ENCODE measurements at places on chromosomes 5 and 9. TPM values are rescaled to one million over a fixed set of nuclear protein-coding genes. Genes with fewer than 3 reads are reported as not detected.

The CD14 gene
- 1.8 TPM for total RNA-seq

The MYO10 gene
- total RNA-seq, result not detected

The ARL14EPL gene
- not detected for total RNA-seq

The PCDHA11 gene
- not detected for total RNA-seq

The UBE2QL1 gene
- 1.6 TPM for total RNA-seq

The PLPP7 gene
- 2.9 TPM for total RNA-seq

The SCAMP1 gene
- 25.4 TPM for total RNA-seq

The ADGRD2 gene
- not detected for total RNA-seq

The ITGA1 gene
- total RNA-seq, result 0.05 TPM

The LCN2 gene
- total RNA-seq, result not detected

The ECSCR gene
- total RNA-seq, result not detected

The KCTD16 gene
- not detected for total RNA-seq

The SLCO6A1 gene
- not detected for total RNA-seq

The RNF208 gene
- 1.4 TPM for total RNA-seq

The TAF11L10 gene
- not detected for total RNA-seq

The TNFSF8 gene
- total RNA-seq, result 1.9 TPM

The PHF24 gene
- not detected for total RNA-seq

The LTC4S gene
- 3.8 TPM for total RNA-seq

Measured in B cell (primary cell).